Hematopoietic multipotent progenitor cell treated with erythropoietin and hydrocortisone succinate and interleukin-3 and kit ligand, for 17 days (in vitro differentiated cells): ENCODE measurements at places on chromosomes 13 and 19.
A peak's percentile ranks its signal among the peaks of the same experiment; 100 is the strongest.

DNA sequence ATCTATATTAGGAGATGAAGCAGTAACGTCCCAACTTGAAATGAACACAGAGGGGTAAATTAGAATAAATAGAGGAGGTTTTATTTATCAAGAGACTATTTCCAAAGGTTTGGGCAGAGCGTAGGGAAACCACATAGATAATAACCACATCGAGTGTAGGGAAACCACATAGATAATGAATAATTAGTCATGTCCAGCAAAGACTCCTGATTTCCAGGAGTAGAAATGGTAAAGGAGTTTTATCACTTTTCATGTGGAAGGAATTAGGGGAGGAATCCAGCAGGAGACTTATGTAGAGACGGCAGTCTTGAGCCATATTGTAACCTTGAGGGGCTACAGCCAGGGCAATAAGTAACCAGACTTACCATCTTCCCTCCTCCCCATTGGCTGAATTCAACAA, 136.3 kb upstream of the CSNK1A1L start:
- DNase-seq = no peak

DNA sequence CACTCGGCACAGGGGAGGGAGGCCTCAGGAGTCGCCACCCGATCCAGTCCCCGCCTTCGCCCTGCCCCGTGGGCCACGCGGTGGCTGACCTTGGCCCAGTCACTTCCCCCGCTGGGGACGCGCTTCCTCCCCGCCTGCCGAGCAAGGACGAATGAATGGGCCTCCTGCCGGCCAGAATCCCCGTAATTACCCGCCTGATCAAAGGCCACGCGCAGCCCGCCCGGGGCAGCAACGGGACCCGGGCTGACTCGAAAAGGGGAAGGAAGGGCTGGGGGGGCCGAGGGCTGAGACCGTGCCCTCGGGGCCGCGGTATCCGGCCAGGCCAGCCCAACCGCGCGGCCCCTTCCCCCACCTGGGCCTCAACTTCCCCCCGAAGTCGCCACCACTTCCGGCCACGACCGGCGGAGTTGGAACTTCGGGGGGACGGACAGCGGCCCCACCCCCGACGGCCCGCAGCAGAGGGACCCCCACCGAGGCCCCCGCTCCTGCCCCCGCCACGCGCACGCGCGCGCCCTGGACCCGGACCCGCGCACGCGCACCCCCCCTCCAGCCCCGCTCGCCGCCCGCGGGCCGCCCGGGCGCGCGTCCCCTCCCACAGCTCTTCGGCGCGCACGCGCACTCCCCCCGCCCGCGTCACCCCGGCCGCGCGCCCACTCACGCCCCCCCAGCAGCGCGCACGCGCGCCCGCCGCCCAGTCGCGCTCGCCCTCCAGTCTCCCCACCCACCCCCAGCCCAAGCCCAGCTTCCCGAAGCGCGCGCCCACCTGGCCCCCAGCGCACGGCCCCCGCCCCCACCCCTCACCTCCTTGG, 520 bp downstream of the ZNF787 start:
- DNase-seq = peak; percentile 62

GRCh38 chr19:41362143-41362847, 1.7 kb downstream of the B9D2 start:
- no peak for DNase-seq

- no peak for DNase-seq
These were observed 58.1 kb upstream of the TPM4 start for GRCh38 chr19:16018106-16018755.

DNA sequence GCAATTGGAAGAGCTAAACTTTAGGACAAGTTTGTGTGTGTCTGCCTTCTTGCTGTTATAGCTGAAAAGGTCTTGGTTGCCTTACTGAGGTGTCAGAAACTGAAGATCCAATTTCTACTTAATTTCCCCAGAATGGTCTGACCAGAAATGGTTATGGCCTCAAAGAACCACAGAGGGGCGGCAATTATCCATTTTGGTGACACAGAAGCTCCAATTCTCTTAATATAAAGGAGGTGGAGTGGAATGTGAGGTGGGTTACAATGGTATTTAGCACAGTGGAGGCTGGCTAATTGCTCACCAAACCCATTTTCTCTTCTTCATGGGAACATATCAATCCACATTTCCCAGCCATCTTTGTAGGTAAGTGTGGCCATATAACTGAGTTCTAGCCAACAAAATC, 1157.2 kb downstream of the OLFM4 start:
- no peak for DNase-seq

DNA sequence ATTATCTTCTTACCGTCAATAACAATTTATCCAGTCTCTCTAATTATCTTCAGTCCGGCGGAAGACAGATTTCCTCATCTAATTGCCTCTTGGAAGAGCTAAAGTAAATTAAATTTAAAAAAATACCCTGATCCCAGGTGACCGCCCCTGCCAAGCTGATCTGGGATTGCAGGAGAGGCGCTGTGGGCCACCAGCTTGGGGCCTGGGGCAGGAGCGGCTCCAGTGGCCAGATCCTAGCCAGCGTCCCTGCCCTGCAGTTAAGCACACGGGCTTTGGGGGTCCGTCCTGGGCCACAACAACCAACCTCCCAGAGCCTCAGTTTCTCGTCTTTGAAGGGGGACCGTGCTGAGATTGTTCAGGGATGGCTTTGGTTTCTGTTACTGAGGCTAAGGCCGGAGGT, 12.4 kb upstream of the TMEM255B start:
- DNase-seq = no peak

DNA sequence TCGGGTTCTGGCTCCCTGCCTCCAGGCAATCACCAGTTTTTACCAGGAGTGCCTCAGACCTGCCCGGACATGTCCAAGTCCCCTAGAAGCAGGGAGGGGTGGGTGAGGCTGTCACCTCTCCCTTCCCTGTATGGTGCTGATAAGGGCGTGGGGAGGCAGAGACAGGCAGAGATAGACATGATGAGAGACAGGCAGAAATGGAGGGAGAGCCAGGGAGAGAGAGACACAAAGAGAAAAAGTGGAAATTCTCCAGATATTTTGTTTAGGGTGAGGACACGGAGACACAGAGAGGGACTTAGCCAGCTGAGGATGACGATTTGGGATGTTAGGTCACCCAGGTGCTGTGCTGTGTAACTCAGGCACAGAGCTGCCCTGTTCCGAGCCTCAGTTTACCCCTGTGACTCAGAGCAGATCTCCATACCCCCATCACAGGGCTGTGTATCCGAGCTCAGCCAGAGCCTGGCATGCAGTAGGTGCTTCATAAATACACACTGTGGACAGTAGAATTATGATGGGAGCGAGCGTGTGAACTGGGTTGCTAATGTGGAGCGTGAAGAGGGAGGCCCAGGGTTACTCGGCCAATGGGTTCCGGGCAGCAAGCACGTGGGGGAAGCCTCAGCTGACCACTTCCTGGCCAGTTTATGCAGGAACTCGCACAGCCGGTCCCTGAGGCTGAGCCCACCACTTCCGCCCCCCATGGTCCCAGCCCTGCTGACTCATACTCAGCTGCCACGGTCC, 11.9 kb upstream of the GDF15 start:
- peak; percentile 95 for DNase-seq

GRCh38 chr19:13004273-13004672, 9.0 kb downstream of the NFIX start:
- no peak for DNase-seq

DNA sequence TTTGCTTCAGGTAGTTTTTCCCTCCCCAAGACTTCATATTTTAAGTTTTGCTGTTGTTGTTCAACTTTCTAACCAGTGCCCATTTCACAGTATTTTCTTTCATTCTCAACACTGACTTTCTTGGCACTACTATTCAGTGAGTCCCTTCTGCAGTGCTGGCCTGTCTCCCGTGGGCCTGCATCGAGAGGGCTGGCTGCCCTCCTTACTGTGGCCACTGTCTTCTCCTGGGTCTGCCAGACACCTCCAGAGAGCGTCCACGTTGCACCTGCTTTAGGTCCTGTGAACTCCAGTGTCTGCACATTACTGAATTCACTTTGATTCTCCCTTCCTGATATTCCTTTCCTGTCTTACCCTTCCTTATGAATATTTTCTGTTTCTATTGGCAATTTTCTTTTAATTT, 27.3 kb downstream of the COL4A1 start:
- DNase-seq = no peak

- DNase-seq = no peak
These were observed 1198.2 kb upstream of the PCDH9 start for GRCh38 chr13:68428292-68428691.

DNA sequence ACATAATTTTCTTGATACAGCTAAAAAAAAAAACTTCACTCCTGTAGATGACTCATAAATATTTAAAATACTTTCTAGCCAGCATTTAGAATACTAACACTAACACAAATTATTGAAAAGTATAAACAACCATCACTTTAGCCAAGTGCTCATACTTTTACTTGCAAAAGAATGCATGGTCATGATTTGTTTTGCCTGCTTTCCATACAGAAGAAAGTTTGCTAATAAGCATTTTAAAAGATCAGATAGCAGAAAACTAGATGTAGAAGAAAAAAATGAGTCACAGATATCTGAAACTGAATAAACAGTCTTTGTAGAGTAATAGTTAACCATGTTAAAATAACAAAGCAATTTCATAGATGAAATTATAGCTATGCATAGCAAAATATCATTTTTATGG, 2280.4 kb upstream of the PCDH20 start:
- DNase-seq = no peak
